ENCODE measurements at places on chromosomes 3 and 15.

DNA sequence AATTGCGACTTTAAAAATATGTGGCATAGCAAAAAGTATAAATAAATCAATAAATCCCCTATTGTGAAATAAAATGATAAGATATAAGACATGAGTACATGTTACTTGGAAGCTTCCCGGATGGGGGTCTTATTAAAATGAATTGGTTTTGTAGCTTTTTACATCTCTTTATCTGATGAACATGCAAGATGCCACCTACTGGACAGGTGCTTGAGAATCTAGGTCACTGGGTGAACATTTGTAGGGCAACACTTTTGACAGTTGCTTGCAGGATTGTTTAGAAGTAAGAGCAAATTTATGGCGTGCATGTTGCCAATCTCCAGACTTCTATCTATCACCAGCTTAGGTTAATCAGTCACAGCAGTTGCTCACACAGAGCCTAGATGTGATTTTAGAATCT is 362.7 kb upstream of the SUCLG2 start:
- DNase-seq: no peak

DNA sequence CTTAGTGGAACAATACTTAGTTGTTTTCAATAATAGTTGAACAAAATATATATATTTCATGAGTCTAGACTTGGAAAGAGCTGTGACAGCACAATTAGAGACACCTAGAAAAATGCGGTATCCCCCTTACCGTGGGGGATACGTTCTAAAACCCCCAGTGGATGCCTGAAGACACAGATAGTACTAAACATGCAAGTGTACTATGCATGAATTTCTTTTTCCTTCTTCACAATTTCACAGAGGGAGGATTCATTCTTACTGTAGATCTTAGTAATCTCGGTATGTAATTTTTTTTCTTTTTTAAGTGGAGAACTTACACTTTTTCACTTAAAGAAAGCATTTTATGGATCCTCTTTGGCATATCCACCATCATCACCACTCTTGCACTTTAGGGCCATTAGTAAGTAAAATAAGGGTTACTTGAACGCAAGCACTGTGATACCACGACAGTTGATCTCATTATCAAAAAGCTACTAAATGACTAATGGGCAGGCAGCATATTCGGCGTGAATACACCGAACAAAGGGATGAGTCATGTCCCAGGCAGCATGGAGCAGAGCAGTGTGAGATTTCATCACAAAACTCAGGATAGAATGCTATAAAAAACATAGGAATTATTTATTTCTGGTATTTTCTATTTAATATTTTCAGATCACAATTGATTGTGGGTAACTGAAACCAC is 72.3 kb upstream of the ZNF280D start:
- no peak for DNase-seq

GRCh38 chr15:101781928-101782327 is 21.4 kb upstream of the OR4F6 start:
- DNase-seq: no peak

DNA sequence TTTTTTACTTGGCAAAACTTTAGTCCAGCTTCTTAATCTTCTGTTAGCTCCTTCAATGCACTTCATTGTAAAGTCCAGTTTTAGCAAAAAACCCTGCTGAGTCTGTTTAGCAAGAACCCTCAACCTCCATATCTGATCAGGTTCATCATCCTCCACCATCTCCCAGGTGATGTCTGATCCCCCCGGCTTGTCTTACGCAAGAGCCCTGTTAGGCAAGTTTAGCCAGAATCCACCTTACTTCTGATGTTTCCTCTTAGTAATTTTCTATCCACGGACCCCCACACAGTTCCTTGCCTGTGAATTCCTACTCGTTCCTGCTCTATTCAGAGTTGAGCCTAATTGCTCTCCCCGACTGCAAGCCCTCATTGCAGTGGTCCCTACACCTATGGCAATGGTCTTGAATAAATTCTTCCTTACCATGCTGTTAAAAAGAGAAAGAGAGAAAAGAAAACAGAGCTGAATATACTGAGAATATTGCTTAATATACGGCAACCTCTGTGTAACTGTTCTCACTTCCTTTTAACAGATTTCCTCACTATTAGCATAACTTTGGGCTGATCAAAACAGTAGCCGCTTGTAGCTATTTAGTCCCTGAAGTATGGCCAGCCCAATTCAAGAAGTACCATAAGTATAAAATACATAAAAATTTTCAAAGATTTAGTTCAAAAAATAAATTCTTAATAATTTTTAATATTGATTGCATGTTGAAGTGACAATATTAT is 78.7 kb upstream of the MME start:
- no peak for DNase-seq

- DNase-seq: peak; percentile 47
Measured at GRCh38 chr3:43769097-43769884, 78.6 kb downstream of the ABHD5 start.

- no peak for DNase-seq
Measured at GRCh38 chr3:181892848-181893247, 181.1 kb downstream of the SOX2 start.

DNA sequence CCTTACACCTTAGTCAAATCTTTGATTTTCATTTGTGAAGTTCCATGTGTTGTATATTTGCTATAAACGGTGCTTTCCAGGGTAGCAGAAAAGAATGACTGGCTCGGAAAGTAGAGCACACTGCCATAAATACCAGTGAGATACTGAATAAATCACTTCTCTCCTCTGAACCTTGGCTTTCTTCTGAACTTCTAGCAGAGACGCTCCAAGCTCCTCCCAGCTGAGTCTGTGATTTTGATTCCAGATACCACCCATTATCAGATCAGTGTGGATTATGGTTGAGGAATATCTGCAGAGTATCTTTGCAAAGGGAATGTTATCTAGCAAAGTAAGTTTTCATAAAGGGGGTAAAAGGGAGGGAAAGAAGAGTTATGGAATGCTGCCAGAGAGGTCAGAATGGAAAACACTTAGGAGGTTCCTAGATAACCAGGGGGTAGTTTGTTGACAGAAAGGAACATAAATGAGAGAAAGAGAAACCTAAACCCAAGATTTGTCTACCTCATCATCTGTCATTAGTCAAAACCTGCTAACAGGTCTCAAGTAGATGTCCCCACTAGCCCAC is 98.5 kb upstream of the PSMD6 start:
- no peak for DNase-seq

GRCh38 chr3:186451371-186451770 is 89.3 kb upstream of the DGKG start:
- no peak for DNase-seq

DNA sequence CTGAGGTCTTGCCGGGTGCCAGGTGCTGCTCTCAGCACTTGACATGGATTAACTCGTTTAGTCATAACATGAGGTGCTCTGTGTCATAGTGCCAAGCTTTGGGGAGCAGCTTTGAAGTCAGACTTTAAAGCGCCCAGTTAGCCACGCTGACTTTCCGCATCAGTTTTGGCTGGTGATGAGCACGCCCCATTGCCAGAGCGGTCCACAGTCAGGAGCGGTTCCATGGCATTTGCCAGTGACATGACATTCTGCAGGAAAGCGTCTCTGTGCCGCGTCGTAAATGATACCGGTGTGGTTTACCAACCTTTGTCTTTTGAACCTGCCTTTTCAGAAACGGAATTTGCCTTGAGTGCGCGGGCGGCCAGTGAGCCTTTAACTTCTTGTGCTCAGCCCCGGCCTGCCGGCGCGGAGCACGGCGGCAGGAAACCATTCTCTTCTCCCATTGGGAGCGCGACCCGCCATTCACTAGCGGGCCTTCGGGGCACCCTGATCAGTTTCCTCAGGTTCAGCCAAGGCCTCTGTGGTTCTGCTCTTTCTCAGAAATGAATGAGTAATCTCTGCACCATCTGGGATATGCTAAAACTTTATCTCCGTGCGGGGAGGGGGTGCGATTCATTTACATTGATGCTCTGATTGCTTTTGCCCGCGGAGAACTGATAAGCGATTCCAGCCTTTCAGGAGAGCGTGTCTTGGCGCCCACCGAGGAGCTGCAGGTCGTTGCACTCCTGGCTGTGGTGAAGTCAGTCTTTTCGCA is 1.7 kb upstream of the SLC2A2 start:
- no peak for DNase-seq

GRCh38 chr3:23113455-23114171 is 89.5 kb upstream of the UBE2E2 start:
- no peak for DNase-seq

GRCh38 chr3:132821314-132821713 is 99.1 kb upstream of the NPHP3 start:
- DNase-seq: no peak

DNA sequence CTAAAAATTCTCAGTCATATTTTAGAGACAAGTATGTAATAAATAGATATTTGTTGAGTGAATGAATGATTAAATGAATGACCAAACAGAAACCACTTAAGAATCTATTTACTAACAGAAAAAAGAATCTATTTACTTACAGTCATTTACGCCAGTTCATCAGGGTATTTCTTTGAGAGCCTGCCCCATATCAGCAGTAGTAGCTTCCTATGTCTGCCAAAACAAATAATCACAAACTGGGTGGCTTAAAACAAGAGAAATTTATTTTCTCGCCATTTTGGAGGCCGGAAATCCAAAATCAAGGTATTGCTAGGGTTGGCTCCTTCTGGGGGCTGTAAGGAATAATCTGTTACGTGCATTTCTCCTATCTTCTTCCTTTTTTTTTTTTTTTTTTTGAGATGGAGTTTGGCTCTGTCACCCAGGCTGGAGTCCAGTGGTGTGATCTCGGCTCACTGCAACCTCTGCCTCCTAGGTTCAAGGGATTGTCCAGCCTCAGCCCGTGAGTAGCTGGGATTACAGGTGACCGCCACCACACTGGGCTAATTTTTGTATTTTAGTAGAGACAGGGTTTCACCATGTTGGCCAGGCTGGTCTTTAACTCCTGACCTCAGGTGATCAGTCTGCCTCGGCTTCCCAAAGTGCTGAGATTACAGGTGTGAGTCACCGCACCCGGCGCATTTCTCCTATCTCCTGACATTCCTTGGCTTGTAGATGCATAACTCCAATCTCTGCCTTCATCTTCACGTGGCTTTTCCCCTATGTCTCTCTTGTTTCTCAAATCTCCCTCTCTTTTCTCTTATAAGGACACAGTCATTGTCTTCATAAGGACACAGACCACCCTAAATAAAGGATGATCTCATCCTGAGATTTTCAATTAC is 65.2 kb upstream of the SPPL2A start:
- no peak for DNase-seq

- no peak for DNase-seq
Measured at GRCh38 chr3:166123576-166123975, 286.4 kb upstream of the BCHE start.

- no peak for DNase-seq
Measured at GRCh38 chr3:58049143-58049785, 41.0 kb downstream of the FLNB start.

- DNase-seq: no peak
Measured at GRCh38 chr3:108404368-108404767, 106.0 kb downstream of the MYH15 start.

DNA sequence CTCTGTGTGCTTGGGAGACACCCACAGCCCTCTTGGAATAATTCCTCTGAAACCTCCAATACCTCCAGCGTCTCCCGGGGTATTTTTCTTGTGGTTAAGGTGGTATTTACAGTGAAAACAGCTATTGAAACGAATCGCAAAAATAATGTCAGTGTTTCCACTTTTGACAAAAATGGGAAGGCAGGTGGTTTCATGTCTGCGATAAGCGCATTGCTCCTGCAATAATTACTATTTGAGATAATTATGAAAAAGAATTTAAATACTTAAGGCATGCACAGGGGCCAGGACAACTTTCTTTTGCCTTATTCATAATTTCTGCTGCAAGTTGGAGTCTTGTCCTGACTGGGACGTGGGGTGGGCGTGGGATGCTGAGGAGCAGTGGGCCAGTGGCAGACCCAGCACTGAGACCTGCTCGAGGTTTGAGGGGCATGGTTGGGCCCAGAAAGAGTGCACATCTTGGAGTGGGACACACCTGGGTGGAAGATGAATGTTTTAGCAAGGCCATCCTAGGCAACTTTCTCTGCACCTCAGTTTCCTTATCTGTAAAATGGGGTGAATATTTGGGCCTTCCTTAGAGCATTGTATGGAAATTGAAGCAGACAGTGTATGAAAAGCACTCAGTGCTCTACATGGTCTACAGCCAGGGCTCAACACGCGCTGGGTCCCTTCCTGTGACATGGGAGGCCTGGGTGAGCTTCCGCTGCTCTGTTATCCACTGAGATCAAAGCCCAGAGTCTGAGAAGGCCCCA is 110.5 kb downstream of the FBLN2 start:
- no peak for DNase-seq

- no peak for DNase-seq
Measured at GRCh38 chr3:172201870-172202236, 162.5 kb downstream of the FNDC3B start.

GRCh38 chr15:65184305-65184867 is 756 bp downstream of the CLPX start:
- peak; percentile 6 for DNase-seq

DNA sequence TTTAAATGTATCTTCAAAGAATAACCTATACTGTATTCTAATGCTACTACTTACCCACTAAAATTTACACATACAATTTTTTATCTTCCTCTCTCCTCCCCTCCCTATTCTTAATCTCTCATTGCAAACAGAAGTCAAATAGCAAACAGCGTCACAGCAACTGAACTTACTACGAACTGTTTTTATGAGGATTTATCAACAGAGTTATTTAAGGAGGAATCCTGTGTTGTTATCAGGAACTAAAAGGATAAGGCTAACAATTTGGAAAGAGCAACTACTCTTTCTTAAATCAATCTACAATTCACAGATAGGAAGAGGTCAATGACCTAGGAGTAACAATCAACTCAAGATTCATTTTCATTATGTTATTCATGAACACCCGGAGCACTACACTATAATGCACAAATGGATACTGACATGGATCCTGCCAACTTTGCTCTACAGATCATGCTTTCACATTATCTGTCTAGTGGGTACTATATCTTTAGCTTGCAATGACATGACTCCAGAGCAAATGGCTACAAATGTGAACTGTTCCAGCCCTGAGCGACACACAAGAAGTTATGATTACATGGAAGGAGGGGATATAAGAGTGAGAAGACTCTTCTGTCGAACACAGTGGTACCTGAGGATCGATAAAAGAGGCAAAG is 984 bp downstream of the FGF7 start:
- DNase-seq: no peak

DNA sequence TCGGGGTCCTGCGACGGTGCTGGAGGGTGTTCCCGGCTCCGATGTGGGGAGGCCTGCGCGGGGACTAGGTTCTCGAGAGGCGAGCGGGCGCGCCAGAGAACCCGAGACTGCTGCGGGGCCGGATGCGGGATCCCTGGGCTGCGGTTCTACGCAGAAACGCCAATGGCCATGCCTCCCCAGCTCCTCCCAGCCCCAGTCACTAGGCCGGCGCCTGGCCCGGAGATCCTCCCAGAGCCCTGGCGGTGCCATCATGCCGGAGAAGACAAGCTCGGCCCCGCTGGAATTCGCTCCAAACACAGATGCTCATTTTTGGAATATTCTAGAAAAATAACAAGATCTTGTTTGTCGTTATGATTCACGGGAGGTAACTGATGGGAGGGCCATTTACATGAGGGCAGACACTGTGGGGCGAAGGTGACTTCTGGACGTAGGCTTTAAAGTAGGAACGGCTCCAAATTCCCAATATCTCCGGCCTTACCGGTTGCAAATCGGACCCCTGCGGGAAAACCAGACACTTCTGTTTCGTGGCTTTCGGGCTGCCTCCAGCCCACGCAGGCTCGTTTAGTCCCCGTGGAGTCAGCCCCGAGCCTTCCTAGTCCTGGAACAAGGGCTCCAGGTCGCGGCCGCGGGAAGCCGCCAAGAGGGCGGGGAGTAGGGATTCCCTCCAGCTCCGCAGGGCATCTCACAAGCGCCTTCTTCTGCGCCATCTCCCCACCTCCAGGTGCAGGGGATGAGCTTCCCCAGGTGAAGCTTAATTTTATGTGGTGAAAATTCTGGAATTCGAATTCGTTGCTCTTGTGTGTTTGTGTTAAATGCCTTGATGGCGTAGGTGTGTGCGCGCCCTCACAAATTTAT is 74.8 kb upstream of the POLG start:
- no peak for DNase-seq

- no peak for DNase-seq
Measured at GRCh38 chr3:52483577-52484381, 11.4 kb upstream of the STAB1 start.
